ENCODE measurements at places on chromosomes 13 and 19.

GRCh38 chr19:44755219-44755618 lies 6.7 kb downstream of the BCL3 start:
- DNase-seq = no peak

DNA sequence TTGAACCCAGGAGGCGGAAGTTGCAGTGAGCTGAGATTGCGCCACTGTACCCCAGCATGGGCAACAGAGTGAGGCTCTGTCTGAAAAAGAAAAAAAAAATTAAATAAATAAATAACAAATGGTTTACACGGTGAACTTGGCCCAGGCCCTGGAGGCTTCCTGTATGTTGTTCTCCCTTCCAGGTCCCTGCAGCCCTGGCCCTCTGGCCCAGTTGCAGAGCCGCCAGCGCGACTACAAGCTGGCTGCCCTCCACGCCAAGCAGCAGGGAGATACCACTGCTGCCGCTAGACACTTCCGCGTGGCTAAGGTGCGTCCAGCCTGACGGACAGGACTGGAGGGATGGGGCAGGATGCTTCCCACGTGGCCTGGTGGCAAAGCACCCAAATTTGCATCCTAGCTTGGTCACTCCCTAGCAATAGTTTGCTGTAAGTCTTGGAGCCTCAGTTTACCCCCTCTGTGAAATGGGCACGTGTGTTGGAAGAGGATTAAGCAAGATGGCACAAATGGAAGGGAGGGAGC lies 11.9 kb downstream of the CC2D1A start:
- DNase-seq = no peak

- DNase-seq = no peak
These were observed 627.9 kb upstream of the KLF12 start for GRCh38 chr13:74761801-74762757.

GRCh38 chr13:70905035-70905434 lies 796.8 kb upstream of the KLHL1 start:
- no peak for DNase-seq

DNA sequence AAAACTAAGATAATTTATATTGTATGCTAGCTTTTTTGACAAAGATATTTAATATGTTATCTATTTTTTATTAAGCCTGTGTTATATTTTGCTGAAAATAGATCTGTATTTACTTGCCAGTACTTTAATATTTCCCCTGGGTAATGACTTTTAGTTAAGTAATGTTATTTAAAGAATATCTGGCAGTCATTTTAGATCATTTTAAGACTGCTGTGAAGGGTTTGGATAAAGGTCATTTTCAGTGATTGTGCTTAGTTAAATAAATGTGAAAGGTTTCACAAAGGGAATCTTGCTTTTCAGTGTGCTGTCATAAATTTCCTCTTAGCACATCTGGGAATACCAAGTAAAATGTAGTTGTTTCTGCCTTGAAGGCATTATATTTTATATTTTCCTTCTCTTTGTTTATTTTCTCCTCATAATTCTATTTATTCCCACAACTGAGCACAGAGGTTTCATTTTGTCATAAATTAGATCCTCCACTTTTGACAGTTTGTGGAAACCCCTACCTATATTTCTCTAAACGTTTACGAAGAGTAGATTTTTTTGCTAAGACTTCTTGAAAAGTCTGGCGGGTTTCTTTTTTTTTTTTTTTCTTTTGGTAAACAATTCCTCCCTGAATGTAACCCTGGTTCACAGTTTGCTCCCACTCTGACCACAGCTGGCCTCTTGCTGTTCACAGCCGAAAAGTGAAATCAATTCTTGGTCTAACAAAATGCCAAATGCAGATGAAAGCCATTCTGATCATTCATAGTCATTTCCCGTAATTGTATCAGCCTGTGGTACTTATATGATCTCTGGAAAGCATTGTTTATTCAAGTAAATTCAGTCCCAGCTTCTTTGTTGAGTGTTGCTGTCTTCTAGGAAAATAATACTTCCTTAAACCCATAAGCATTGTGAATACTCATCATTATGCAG lies 87.8 kb downstream of the MAB21L1 start:
- no peak for DNase-seq
